ENCODE measurements at places on chromosomes 3 and 15. TPM values are rescaled to one million over a fixed set of nuclear protein-coding genes. Genes with fewer than 3 reads are reported as not detected.

Gene DCP1A
- total RNA-seq: 23.6 TPM

Gene TTLL13
- total RNA-seq: not detected

Gene PATL2
- total RNA-seq: 0.71 TPM

Gene ROPN1
- not detected for total RNA-seq

Gene GHSR
- not detected for total RNA-seq

- no peak for DNase-seq
These were observed 168.6 kb downstream of the APBA2 start for GRCh38 chr15:29054171-29055045.

GRCh38 chr15:92681141-92681631, 25.6 kb upstream of the FAM174B start:
- peak; percentile 46 for DNase-seq

- DNase-seq: peak; percentile 28
These were observed at the start of gene PDZRN3 for GRCh38 chr3:73624821-73625665. Gene PDZRN3 (minus strand): TSS chr3:73624941.

DNA sequence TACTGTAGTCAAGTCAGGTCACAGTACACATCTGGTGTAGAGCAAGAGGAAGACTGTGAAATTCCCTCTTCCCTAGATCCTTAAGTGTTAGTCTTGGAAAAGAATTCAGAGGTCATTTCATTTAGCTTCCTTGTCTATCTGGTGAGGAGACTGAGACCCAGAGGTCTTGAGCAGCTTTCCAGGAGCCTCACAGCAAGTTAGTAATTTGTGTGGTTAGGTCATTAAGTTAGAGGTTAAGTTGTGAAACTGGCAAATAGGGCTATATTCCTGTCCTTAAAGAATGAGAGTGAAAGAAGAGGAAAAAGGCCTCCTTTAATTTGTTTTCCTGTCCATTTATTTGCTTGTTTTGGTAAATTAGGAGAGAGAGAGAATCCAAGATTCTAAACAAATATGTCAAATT, 9.0 kb downstream of the PODXL2 start:
- no peak for DNase-seq
